ENCODE measurements at places on chromosomes 7 and 10. TPM values are rescaled to one million over a fixed set of nuclear protein-coding genes. Genes with fewer than 3 reads are reported as not detected.

Gene APBB1IP
- 2.7 TPM for total RNA-seq

Gene VAX1
- total RNA-seq, result not detected

Gene TRIL
- 0.22 TPM for total RNA-seq

Gene CCL26
- not detected for total RNA-seq
